Neural crest cell (in vitro differentiated cells): ENCODE measurements at places on chromosomes 12 and 14.

GRCh38 chr12:21757735-21758134 lies 16.8 kb downstream of the KCNJ8 start:
- no peak for DNase-seq

GRCh38 chr14:55927028-55927427 lies 191.2 kb upstream of the PELI2 start:
- peak; percentile 69 for DNase-seq

GRCh38 chr14:36454599-36455240 lies 65.3 kb downstream of the NKX2-1 start:
- no peak for DNase-seq

DNA sequence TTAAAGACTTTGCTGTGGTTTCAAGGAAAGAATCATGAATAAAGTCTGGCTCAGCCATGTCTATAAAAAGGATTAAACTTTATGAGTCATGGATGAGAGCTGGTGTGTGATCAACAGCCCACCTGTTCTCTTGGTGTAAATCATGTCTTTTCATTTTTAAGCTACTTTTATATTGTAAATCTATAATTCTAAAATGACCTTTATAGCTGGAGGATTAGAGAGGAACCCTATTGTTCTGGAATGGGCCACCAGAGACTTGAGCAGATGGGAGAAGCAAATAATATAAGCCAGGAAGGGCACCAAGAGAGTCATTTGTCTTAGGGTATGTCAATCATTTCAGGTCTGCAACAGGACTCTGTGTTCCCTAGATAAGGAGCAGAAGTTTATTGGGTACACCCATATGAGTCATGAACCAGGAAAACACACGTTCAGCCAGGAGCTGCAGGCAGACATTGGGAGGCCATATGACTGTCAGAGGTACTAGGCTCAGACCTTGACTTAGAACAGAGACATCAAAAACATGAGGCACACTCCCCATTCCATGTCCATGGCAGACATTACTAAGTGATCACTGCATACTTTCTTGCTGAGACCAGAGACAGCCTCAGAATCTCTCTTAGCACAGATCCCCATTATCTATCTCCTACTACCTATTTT lies 49.3 kb downstream of the NDUFA12 start:
- no peak for DNase-seq

DNA sequence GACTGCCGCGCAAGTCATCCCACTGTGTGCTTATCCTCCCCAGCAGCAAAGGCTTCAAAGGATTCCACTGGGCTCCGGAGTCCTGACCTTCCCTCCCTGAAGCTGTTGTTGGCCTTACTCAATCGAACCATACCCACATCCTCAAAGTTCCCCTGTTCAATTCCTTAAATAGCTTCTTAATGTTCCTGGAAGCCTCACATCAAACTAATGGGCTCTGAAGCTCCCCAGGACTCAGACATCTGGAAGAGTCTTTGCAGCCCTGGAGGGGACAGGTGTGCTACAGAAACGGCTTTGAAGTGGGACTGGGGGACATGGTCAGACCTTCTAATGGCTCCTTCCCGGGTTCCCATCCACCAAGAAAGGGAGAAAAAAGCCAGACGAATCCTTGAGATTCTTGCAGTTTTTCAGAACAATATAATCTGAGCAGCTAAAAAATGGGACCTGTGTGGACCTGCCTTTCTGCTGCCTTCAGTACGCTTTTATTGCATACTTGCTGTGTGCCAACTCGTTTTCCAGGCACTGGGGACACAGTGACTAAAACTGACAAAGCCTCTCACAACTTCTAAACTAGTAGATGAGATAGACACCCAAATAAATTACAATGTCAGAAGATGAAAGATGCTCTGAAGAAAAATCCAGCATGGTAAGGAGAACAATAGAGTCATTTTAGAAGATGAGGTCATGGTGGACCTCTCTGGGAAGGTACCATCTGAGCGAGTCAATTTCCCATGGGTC lies 204.5 kb downstream of the MON2 start:
- DNase-seq, result no peak

- DNase-seq, result no peak
Observed at GRCh38 chr12:4899364-4899763, 10.3 kb upstream of the KCNA1 start.

- no peak for DNase-seq
Observed at GRCh38 chr14:49733836-49734235, 34.1 kb upstream of the KLHDC2 start.

GRCh38 chr12:50088577-50089335 lies 3.6 kb downstream of the SMARCD1 start:
- DNase-seq, result peak; percentile 25

DNA sequence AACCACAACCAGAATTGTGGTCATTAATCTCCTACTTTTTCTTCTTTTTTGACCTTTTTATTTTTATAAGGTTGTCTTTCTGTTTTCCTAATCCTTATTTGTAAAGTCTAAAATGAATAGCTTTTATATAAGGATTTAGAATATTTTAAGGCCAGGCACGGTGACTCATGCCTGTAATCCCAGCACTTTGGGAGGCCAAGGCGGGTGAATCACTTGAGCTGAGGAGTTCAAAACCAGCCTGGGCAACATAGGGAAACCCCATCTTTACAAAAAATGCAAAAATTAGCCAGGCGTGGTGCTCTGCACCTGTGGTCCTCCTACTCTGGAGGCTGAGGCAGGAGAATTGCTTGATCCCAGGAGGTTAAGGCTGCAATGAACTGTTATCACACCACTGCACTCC lies 55.1 kb downstream of the IFT81 start:
- no peak for DNase-seq

DNA sequence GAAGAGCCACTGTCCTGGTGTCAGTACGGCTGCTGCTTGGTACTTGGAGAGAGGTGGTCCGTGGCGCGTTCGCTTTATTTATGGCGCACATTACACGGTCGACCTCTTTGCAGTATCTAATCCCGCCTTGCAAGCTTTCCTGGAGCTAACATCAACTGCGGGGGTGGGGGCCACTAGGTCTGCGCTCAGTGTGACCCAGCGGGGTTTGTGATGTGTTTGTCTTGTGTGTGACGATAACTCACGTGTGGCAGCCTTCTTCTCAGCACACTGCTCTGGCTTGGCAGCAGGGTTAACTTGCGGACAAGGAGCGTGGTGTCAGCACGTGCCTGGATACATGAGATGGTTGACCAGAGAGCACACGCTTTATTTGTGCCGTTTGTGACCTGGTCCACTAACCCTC lies 122.2 kb upstream of the RTL1 start:
- no peak for DNase-seq

- DNase-seq, result no peak
Observed at GRCh38 chr12:79956896-79957295, 22.0 kb upstream of the PPP1R12A start.

- DNase-seq, result no peak
Observed at GRCh38 chr14:95956601-95957460, 80.2 kb downstream of the TUNAR start.

DNA sequence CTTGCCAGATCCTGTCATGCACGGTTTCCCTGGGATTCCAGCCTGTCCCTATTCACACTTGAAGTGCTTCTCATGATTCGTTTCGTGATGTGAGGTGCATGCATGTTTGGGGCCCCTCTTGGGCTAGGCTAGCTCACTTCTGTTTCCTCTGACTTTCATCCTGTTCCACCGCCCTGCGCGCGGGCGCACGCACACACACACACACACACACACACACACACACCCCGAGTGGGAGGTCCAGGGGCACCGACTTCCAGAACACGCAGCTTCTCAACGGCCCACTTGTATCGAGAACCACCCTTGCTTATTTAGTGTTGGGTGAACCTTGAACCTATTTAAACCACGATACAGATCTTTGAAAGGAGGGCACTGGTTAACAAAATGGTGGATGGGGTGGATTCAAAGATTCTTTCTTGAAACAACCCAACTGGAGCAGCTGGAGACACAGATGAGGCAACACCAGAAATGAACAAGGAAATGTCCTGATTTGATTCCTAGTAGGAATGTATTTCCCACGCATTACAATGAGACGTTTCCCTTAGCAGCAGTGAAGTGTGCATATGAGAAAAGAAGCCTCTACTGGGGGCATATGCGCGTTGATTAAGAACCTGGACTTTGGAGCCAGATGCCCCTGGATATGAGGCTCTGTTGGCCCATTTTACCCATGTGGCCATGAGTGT lies 16.3 kb downstream of the ELK3 start:
- DNase-seq, result no peak

GRCh38 chr14:73968885-73969284 lies 18.8 kb downstream of the COQ6 start:
- no peak for DNase-seq

DNA sequence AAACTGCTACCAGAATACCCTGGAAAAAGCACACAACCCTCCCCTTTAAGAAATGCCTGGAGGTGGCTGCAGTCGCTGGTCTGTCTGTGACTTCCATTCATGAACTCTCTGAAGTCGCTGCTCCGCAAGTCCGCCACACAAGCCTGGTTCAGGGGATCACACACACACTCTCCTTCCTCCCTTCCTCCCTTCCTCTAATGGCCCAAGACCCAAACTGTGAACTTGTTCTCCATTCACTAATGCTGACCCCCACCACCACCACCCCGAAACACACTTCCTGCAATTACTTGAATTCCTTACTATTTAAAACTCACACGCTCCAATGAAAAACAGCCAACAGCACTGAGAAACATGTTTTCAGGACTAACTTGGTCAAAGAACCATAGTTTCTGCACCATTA lies 1.0 kb upstream of the LMO3 start:
- DNase-seq, result peak; percentile 25

DNA sequence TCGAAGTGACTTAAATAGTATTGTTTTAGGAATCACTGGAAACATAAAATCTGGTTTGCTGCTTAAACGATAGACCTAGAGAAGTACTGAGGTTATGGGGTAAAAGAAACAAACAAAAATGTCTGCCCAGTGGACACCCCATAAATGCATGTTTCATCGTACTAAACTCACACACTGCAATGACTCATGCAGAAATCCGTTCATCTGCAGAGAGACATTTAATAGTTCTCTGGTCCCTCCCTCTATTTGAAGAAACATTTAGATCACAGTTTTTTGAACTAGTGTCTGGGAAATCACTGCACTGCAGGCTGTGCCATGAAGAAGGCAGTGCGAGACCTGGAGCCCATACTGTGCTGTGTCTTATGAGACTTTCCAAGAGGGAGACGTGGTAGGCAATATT lies 25.5 kb downstream of the SLC17A8 start:
- no peak for DNase-seq

DNA sequence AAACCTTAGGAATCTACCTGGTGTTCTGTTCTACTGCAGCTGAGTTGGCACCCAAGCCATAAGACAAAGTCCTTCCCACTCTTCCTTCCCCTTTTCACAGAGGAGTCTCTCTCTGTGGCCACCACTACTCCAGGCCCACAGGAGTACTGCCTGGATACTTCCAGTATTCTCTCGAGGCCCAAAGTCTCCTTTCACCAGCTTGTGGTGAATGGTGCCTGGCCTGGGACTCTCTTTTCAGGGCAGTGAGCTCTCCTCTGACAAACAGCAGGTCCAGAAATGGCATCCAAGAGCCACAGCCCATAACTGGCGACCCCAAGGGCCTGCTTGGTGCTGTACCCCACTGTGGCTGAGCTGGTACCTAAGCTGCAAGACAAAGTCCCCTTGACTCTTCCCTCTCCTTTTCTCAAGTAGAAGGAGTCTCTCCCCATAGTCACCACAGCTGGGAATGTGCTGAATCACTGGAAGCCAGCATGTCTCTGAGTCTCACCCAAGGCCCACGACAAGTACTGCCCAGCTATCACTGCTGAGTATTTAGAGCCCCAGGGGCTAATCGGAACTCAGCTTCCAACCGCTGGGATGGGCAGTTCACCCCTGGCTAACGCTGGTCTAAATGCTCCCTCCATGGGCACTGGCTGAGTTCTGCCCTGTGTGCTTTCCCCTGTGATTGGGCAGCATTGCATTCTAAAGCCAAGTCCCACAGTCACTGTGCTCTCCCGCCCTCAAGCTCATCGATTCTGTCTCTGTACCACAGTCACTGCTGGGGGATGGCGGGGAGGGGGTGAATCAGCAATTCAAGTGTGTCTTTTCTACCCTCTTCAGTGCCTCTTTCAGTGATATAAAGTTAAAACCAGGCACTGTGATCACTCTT lies 6.1 kb downstream of the A2ML1 start:
- DNase-seq, result no peak
